T-helper 2 cell (primary cell): ENCODE measurements at places on chromosomes 6 and 20.

DNA sequence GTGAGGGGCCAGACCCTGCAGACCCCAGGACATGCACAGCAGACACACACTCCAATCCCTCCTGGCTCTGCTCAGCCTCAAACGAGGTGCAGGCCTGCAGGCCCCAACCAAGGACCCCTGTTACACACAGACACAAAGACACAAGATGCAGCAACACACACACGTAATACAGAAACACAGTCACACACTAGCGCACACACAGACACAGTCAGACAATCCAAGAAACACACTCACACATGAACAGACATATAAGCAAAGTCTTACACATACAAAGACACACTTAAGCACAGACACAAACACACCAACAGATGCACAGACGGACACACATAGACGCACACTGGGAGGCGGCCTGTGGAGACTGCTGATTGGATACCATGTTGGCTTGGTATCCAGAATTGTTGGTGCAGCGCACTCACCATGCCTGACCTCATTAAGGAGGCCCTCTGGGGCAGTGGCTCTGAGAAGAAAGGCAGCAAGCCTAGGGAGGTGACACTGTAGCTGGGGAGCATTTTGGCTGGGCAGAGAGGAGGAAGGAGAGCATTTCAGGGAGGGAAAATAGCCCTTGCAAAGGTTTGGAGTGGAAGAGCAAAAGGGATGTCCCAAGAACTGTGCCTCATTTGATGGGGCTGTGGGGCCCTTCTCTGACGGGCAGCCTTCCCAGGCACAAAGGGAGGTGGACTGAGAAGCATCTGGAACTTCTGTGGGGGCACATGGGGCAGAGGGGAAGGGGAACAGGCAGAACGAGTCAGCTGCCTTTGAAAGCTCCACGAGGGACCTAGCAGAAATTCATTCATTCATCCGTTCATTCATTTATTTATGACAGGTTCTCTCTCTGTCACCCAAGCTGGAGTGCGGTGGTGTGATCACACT is 1.4 kb upstream of the HSPA12B start:
- no peak for DNase-seq

DNA sequence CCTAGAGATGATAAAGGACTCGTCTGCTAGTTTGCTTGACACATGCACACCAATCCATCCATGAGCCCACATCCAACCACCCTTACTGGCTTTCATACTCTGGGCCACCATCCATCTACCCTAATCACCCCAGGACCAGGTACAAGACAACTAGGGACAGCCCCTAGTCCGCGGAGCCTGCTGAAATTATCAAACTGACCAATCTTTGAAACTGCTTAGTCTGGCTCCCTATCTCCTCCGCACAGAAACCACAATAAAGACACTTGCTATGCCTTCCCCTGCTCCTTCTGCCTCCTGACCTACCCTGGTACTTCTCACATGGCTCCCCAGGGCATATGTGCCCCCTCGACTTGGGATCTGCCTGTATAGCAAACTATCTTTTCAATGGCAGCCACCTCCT is 33.1 kb downstream of the PXDC1 start:
- DNase-seq: no peak

DNA sequence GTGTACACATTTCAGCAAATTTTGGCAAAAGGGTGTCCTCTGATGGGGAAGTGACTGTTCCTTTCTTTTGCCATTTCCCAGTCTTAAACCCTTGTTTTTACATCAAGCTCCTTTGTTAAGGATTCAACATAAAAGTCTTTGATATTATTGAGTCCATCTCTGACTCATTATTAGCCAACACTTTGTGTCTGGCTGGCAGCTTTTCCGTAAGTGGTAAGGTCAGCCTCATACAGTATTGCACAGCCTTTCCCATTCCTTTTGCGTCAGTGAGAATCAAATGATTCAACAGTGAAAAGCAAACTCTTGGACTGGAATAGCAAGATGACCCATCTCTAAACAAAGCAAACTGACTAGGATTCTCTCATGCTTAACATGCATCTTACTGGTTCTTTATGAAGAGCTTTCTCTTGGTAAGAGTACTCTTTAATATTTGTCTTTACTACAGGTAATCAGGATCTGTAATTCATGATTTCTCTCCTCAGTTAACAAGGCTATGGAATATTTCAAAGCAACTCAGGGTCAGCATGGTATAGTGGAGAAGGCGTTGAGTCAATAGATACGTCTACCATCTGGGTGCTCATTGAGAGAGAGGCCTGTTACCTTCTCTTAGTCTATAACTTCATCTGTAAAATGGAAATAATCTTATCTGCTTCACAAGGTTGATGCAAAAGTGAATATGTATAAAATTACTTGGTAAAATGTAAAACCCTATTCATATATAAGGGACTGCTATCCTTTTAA is 183.6 kb downstream of the PRL start:
- no peak for DNase-seq

- DNase-seq: no peak
Observed at GRCh38 chr6:133895573-133896343, 6.8 kb downstream of the TCF21 start.

GRCh38 chr6:167980911-167981580 is 16.4 kb upstream of the KIF25 start:
- DNase-seq: no peak

DNA sequence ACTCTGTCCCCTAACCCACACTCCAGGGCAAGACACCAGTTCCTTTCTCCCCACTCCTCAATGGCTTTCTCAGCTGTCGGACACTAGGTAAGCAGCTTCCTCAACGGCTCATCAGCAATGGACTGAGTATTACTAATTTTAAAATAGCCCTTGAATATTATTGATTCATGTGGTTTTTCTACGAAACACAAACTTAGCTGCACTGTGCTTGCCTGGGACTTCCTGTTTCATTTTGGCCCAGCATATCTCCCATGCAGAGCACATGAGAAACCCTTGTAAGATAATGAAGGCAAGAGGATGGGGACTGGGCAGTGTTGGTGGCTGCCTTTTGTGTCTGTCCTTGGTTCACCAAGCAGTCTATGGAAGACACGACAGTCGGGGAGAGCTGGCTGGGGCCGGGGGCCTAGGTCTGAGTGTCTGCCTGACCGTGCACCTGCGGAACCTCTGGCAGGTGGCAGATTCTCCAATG is 48.9 kb downstream of the RNASET2 start:
- no peak for DNase-seq
